ENCODE measurements at places on chromosomes 16 and 17.
A peak's percentile ranks its signal among the peaks of the same experiment; 100 is the strongest.

DNA sequence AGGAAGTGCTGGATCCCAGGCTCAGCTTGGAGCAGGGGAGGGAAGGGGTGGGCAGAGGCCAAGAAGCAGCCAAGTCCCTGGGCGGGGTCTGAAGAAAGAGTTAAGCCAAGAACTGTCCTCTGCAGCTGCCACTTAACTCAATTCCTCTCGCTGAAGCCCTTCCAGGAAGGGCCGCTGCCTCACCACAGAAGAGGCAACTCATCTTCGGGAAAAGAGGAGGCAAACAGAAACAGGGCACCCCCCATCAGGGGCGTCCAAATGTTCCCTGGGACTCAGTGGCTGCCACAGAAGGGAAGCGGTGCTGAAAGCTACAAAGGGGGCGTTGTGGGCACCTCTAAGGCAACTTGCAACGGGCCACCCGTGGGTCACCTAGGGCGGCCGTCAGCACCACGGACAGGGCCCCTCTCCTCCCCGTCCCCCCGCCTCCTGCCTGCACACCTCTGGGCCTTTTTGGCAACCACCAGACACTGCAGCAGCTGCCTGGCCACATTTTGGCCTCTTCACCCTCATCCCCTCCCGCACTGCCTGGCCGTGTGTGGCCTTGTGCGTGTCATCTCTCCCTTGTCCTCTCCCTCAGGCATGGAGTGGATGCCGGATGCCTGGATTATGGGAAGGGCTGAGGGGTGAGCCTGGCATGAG lies 2.5 kb downstream of the TLCD3B start:
- no peak for DNase-seq

DNA sequence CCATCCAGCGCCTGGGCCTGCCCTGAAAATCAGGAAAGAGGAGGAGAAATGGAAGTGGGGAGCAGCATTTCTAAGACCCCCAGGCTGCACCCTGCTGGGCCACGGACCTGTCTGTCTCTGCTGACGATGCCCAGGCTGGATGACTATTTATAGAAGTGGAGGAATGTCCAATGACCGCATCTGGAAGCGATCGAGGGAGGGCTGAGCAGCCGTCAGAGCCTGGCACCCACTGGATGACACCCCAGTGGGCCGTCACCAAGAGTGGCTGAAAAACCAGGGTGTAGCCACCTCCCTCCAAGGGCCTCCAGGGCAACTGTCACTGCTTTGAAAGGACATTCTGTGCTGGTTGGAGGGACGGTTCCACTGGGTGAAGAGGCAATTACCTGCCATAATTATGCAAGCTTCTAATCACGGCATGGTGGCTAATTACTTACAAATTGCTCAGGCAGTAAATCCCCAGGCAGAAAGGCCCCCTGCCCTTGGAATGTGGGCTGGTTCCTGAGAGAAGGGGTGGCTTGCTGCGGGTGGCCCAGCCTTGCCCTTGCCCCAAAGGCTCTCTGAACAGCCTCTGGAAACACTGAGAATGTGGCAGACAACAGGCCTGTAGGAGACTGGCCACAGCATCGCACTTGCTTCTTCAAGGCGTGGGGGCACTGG lies 332.1 kb downstream of the C16orf95 start:
- DNase-seq, result no peak

- DNase-seq, result no peak
Measured at GRCh38 chr17:74768069-74768762, 7.9 kb downstream of the NAT9 start.

DNA sequence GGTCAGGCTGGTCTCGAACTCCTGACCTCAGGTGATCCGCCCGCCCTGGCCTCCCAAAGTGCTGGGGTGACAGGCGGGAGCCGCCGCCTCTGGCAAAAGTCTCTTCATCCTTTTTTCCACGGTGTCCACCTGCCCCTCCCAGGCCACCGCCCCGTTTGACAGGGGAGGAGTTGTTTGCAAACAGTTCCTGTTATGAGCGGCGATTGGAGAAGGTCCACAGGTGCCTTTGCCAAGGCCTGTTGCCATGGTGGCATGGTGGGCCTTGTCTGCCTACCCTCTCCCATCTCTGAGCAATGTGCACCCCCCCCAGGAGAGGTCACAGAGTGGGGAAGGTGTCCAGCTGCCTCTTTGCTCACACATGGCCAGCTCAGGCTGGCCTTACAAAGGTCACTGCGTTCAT lies 16.0 kb upstream of the RAP1GAP2 start:
- no peak for DNase-seq

DNA sequence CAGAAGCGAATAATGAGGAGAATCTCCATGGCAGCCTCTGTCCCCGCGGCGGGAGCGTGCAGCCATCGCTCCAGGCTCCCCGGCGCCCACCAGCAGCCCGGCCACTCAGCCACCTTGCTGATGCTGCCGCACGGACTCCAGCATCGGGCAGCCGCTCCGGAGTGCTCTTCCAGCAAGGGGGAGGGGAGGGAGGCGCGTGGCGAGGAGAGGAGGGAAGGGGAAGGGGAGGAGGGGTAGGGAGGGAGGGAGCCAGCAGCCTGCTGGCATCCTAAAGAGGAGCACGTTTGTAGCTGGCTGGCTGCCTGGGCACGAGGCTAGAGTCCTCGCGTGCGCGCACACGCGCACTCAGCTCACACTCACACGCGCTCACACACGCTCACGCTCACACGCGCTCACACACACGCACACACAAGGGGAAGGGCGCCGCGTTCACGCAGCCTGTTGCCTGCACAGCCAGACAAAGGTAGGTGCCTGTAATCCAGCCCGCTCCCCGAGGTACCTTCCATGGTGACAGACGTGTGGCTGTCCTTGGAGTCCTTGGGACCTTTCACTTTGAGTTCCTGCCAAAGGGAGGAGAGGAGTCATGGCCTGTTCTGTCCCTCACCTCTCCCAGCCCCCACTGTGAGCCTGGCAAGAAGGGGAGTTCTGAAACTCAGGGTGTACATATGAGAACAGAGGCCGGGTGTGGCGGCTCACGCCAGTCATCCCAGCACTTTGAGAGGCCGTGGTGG lies 82.1 kb downstream of the TIMM22 start:
- DNase-seq, result no peak

DNA sequence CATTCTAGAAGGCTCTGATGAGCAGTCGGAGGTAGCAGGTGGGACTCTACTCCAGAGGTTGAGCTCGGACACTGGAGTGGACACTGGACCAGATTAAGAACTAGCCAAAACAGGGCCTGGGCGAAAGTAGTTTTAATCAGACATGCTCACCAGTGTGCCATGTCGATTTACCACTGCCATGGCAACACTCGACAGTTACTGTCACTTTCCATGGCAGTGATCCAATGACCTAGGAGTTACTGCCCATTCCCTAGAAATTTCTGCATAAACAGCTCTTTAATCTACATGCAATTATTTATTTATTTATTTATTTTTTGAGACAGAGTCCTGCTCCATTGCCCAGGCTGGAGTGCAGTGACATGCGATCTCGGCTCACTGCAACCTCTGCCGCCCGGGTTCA lies 7.2 kb upstream of the METTL9 start:
- no peak for DNase-seq

DNA sequence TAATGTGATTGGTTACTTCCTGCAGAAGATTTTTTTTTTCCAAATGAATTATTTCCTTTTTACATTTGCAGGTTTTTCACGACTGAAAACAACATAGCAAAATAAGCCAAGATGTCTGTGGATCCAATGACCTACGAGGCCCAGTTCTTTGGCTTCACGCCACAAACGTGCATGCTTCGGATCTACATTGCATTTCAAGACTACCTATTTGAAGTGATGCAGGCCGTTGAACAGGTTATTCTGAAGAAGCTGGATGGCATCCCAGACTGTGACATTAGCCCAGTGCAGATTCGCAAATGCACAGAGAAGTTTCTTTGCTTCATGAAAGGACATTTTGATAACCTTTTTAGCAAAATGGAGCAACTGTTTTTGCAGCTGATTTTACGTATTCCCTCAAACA lies 2.4 kb downstream of the MIS12 start:
- no peak for DNase-seq

- DNase-seq, result no peak
Measured at GRCh38 chr16:73036074-73036826, 11.7 kb downstream of the ZFHX3 start.

GRCh38 chr17:63292421-63292820 lies 153.7 kb downstream of the CYB561 start:
- no peak for DNase-seq

DNA sequence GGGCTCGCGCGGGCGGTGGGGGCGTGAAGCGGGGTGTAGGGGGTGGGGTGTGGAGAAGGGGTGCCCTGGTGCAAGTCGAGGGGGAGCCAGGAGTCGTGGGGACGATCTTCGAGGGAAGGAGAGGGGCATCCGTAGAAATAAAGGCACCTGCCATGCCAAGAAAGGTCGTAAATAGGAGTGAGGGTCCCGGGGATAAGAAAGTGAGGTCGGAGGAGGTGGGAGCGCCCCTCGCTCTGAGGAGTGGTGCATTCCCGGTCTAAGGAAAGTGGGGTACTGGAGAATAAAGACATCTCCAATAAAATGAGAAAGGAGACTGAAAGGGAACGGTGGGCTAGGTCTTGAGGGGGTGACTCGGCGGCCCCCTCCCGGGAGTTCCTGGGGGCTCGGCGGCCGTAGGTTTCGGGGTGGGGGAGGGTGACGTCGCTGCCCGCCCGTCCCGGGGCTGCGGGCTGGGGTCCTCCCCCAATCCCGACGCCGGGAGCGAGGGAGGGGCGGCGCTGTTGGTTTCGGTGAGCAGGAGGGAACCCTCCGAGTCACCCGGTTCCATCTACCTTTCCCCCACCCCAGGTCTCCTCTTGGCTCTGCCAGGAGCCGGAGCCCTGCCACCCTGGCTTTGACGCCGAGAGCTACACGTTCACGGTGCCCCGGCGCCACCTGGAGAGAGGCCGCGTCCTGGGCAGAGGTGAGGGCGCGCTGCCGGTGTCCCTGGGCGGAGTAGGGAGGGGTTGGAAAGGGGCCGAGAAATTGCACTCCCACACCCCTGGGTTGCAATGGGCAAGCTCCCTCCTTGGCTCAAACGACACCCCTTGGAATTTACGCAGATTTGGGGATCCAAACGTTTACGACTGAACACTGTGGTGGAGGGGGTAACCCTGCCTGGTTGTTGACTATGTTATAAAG lies 888 bp downstream of the CDH1 start:
- DNase-seq, result no peak

DNA sequence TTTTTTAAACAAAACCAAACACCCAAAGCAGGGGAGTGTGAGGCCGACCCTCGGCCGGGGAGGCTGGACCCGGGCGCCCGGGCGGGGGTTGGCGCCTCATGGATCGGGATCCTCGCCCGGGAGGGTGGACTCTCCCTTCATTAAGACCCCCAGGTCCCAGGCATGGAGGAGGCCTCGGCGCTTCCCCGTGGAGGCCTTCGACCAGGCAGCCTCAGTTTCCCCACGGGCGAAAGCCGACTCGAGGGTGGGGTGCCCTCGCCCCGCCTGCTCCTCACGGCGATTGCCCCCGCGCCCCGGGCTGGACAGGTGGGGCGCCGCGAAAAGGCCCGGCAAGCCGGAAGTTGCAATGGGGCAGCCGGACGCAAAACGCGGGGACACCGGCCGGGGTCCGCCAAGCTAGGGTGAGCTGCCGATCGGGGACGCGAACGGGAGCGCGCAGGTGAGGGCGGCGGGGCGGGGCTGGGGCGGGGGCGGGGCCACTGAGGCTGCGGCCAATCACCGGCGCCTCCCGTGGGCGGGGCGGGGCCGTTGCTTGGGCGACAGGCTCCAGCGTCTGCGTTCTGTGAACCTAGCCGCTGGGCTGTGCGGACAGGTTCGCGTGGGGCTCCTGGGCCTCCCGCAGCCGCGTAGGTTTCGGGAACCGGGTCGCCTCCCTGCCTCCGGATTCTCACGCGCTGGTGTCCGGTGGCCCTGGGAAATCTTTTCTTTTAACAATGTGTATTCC lies 6.0 kb upstream of the ZNF205 start:
- peak; percentile 96 for DNase-seq

DNA sequence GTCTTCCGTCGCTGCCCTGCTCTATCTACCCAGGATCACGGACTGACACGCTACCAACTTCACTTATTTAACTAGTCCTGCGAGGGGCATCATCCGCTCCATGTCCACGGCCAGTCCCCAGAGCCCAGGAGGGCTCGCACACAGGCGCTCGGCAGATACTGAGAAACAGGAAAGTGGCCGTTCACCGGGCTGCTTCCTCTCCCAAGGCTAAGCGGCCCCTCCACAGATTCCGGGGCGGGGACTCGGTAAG lies 388 bp downstream of the OXLD1 start:
- no peak for DNase-seq

GRCh38 chr17:1095090-1095852 lies 84.5 kb downstream of the ABR start:
- no peak for DNase-seq

- no peak for DNase-seq
Measured at GRCh38 chr17:28960256-28961061, 9.1 kb upstream of the PHF12 start.

DNA sequence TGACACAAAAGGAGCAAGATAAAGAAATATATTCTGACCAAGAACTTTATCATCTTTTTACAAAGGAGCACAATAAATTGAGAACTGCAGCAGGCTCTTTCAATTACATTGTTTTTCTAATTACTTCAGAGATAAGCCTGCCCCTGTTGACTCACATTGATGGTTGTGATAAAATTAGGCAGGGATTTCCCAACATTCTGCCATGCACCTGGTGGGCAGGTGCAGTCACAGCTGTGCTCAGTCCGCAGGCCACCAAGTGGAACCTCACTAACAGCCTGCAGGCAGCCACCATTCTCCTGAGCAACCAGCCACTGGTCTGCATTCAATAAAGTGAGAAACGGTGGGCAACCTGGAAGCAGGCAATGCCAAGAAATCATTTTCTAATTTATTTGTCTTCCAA lies 5.1 kb downstream of the FANCA start:
- DNase-seq, result no peak

DNA sequence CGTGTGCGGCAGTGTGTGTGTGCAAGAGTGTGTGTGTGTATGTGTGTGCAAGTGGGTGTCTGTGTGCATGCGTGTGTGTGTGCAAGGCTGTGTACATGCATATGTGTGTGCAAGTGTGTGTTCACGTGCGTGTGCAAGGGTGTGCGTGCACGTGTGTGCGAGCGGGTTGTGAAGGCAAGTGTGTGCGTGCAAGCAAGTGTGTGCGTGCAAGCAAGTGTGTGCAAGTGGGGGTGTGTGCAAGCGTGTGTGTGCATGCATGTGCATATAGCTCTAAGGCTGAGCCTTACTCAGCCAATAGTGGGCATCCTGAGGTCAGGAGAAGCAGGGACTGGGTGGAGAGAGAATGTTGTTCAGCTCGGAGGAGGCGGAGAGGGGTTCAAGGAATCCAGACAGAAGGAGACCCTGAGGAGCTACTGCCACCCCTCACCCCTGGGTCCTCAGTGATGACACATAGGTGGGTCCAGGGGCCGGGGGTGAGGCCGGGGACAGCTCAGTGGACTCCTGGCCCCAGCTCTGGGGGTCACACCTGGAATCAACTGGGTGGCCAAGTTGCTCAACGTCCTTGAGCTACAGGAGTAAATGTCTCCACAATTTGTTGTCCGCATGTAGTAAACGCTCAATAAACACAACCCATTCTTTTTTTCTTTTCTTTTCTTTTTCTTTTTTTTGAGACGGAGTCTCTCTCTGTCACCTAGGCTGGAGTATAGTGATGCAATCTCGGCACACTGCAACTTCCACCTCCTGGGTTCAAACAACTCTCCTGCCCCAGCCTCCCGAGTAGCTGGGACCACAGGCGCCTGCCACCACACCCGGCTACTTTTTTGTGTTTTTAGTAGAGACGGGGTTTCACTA lies 1.8 kb downstream of the PRR29 start:
- DNase-seq, result no peak

- DNase-seq, result no peak
Measured at GRCh38 chr17:73042809-73043685, 49.4 kb downstream of the SLC39A11 start.

GRCh38 chr17:34511265-34511664 lies 68.1 kb upstream of the TMEM132E start:
- no peak for DNase-seq
